Urinary bladder (tissue), 4 donors: ENCODE measurements at places on chromosomes 3 and 15. TPM values are rescaled to one million over a fixed set of nuclear protein-coding genes. Genes with fewer than 3 reads are reported as not detected.

TUBGCP4 gene
- 14.3 TPM for total RNA-seq

BBS4 gene
- total RNA-seq = 54.5 TPM

IL5RA gene
- 0.69 TPM for total RNA-seq

TGFBR2 gene
- total RNA-seq = 128 TPM

TRPC1 gene
- 86.2 TPM for total RNA-seq

SLC15A2 gene
- 14.0 TPM for total RNA-seq
